ENCODE measurements at places on chromosomes 2 and 18.

GRCh38 chr2:38066421-38067115 is 9.4 kb downstream of the CYP1B1 start:
- no peak for DNase-seq

GRCh38 chr2:20453087-20453486 is 6.2 kb downstream of the RHOB start:
- no peak for DNase-seq

- no peak for DNase-seq
Measured at GRCh38 chr2:221486106-221486505, 86.0 kb downstream of the EPHA4 start.

DNA sequence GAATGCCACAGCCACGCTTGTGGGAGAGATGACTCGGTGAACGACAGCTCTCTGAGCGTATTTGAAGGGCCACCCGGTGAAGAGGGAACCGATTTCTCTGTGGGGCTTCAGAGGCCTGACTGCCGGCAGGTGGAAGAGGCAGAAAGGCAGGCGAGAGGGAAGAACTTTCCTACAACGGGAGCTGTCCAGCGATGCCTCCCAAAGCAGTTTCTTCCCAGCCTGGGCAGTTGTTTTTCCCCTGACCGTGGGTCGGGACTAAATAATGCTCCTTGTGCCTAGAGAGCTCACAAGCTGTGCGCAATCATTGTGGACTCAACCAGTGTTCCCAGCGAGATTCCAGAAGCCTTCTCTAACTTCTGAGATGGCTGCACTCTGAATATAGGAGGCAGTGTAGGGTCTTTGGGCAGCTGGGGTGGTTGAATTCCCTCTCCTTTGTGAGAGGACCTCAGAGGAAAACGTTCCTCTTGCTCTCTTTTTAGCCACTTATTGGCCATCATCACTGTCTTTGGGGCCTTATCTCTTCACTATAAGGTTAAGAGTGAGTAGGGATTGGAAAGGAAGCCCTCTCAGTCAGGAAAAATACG is 710 bp downstream of the SEC11C start:
- no peak for DNase-seq

DNA sequence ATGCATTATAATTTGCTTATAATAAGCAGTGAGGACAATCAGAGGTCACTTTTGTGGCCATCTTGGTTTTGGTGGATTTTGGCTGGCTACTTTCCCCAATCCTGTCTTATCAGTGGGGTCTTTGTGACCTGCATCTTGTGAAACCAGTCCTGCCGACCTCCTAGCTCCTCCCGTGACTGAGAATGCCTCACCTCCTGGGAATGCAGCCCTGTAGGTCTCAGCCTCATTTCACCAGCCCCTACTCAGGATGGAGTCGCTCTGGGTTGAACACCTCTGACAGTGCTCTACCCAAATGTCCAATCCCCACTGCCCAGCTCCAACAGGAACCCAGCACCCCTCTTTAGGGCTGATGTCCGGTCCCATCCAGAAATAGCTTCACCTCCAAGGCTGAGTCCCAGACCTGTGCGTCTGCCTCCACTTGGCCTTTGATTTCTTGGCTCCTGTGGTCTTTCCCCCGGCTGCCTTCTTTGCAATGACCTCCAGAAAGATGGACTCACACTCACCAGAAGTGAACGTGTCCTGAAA is 31.3 kb upstream of the PXDN start:
- DNase-seq, result no peak

DNA sequence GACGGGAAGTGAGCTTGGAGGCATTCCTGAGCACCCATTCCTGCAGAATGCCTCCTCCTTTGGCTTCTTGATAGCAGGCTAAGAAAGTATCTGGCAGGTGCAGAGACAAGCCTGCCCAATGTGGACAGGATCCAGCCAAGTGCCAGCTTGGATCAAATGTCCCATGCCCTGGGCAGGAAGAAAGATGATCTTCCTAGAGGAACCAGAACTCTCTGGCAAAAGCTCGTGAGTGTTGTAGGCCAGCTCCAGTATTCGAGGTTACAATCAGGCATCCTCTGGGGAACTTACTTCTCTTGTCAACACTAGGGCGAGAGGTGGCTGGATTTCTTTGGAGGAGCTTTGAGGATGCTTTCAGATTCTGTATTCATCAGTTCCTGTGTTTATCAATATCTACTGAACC is 29.9 kb upstream of the PDIA6 start:
- no peak for DNase-seq

Data from AG09319 (cell line).